DMS153 (cell line): ENCODE measurements at places on chromosomes 2 and 18.
A peak's percentile ranks its signal among the peaks of the same experiment; 100 is the strongest.

GRCh38 chr2:25165992-25166875 lies 2.1 kb downstream of the POMC start:
- DNase-seq, result peak; percentile 69

- DNase-seq, result no peak
Observed at GRCh38 chr18:37385846-37386778, 179.5 kb downstream of the CELF4 start.

GRCh38 chr2:65494078-65494477 lies 61.7 kb upstream of the SPRED2 start:
- no peak for DNase-seq

- DNase-seq, result no peak
Observed at GRCh38 chr2:205714789-205715720, 32.8 kb downstream of the NRP2 start.

GRCh38 chr18:8911408-8912340 lies 190.8 kb upstream of the NDUFV2 start:
- DNase-seq, result no peak

DNA sequence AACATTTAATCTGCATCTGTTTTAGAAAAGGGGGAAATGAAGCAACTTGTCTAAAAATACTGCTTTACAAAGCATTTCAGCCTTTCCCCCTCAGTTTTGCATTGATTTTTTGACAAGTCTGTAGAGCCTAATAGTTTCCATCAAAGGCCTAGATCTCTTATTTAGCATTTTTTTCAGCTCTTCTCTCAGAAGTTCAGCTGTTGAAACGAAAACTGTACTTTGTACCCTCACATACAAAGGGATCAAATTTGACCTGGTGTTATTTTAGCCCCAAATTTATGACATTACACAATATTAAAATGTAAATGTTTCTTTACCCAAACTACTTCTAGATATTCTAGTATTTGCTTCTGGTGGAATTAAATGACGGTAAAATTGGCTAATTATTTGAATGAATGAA lies 13.0 kb downstream of the YPEL5 start:
- no peak for DNase-seq
